Foreskin keratinocyte (primary cell): ENCODE measurements at places on chromosomes 12 and 14. TPM values are rescaled to one million over a fixed set of nuclear protein-coding genes. Genes with fewer than 3 reads are reported as not detected.

DNA sequence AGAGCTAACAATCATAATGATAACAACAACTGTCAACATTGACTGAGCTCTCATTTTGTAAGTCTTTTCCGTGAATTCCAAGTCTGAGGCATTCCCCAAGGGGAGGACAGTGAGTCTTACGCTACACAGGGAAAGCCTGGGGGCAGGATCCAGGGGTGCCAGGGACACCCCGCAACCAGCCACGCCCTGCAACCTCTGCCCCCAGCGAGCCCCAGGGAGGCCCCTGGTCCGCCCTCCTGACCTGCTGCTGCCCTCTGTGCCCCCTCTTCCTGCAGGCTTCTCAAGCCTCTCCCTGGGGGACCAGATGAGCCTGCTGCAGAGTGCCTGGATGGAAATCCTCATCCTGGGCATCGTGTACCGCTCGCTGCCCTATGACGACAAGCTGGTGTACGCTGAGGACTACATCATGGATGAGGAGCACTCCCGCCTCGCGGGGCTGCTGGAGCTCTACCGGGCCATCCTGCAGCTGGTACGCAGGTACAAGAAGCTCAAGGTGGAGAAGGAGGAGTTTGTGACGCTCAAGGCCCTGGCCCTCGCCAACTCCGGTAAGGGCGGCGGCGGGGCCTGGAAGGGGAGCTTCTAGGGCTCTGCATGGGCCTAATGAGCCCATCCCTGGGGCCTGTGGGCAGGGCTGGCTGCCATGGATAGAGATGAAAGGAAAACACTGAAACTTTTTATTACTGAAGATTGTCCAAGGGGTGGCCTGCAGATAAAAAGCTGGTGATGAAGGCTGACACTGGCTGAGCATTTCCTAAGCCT is 115.4 kb downstream of the ESRRB start:
- no peak for DNase-seq

DNA sequence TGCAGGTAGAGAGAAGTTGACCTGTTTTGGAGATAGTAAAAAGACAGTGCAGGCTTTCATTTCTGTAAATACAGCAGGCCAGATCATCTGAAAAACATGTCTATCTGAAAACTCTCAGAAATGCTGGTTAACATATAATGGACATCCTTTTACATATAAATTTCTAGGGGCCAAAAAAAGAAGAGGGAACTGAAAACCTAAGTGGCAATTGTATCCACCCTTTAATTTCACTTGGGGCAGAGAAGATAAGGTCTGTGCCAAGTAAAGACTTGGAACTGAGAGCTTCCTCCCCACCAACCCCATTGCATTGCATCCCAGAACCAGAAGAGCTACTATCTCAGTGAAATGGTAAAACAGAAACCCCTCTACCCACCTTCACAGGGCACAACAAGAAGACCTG is 141.0 kb downstream of the SRGAP1 start:
- no peak for DNase-seq

The PLEKHD1 gene
- total RNA-seq, result not detected in 2 replicates

DNA sequence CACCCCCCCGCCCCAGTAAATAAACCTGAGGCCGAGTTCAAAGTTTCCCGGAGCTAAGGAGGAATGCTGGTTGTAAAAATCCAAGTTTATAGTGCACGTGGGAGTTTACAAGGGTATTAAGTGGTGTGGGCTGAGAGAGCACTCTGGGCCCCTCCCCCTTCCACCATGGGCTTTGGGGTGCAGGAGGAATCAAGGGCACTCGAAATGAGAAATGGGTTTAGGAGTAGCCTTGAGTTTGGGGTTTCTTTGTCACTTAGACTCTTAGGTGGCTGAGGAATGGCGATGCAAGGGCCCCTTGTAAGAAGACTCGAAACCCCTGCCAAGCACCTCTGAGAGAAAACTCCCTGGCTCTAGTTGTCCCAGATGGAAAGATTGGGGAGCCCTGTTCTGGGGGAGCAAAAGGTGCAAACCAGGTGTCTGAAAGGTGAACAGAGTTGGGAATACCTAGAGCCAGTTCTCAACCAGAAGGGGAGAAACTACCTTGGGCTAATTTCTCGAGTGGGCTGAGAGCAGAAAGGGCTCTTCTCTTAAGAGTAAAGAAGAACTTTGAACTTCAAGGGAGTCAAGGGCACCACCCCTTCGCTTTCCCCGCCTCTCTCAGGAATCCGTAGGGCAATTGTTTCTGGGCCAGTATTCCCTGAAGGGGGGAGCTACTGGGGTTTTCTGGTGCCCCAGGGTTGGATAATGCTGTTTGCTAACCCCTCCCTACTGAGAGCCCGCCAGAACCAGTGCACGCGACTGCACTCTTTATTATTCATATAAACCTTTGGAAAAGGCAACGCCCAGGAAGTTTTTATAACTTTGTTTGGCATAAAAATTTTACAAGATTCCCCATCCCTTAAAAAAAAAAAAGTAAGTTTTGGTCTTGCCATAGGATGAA is 4.0 kb upstream of the HOTAIR start:
- DNase-seq, result peak; percentile 55

DNA sequence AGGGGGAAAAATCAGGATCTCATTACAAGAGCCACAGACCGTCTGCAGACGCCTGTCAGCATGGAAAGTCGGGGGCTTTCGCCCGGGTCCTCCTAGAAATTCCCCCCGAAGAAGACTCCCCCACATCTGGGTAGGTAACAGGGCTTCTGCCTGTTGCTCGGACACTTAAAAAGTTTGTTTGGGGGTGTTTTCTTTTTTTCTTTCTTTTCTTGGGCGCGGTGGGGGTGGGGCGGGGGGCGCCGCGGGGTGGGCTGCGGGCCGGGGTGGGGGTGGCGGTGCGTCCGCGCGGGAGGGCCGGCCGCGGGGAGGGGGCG is 358 bp downstream of the ELK3 start:
- DNase-seq, result no peak

DNA sequence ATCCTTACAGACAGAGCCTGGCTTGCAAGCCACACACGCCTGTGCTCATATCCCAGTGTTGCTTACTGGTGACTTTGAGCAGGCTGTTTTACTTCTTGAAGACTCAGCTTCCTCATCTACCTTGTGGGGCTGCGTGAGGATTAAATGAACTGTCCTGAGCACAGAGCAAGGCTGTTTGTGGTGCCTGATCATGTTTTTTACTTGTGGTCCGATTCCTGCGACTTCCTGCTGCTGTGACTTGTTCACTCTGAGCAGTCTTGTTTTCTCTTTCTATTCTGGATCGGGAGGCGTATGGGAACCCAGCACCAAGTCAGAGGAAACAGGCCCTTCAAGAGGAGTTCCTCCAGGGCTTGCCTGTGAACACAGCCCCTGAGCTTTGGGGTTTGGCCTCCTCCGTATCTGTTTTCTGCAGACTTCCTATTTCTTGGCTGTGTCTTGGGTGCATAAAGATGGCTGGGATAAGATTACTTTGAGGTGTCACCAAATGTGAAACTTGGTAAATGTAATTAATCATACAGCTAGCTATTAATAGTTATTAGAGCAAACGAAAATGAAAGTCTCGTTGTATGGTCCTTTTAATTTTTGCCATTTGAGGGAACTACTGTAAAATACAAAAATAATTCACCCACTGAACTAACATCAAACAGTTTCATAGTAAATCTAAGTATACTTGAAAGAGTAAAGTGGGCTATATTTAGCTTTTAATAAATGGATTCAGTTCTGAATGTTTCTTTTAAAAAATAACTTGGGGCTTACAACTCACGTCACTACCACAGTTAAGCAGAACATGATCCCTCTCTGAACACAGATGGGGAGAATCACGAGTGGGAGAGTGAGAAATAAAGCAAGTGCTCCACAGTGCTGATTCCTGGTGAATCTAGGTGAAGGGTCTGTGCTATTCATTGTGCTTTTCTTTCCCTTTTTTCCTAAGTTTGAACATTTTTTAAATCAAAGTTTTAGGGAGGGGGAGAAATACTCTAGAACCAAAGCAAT is 251.5 kb downstream of the FOXN3 start:
- DNase-seq, result no peak

- peak; percentile 64 for DNase-seq
Observed at GRCh38 chr14:32469388-32470160, 140.5 kb downstream of the AKAP6 start.

The ADAM21 gene
- total RNA-seq, result 0.28 and 0.44 TPM in 2 replicates

- peak; percentile 59 for DNase-seq
Observed at GRCh38 chr14:71212683-71213107, 305.4 kb downstream of the PCNX1 start.

The DEPDC4 gene
- 1.3 and 2.5 TPM in 2 replicates for total RNA-seq

The VAMP1 gene
- total RNA-seq, result 1.8 and 2.9 TPM in 2 replicates

- no peak for DNase-seq
Observed at GRCh38 chr12:109719123-109720022, 5.7 kb downstream of the FAM222A start.

DNA sequence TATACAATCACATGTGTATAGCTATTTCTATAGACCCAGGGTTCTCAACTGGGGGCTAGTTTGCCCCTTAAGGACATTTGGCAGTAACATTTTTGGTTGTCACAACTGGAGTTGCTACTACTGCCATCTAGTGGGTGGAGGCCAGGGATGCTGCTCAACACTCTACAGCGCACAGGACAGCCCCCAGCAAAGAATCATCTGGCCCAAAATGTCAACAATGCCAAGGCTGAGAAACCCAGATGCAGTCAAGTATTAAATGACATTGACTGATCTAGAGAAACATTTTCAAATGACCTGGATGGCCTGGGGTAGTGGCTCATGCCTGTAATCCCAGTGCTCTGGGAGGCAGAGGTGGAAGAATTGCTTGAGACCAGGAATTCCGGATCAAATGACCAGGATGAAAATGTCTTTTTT is 5.8 kb downstream of the WSB2 start:
- DNase-seq, result no peak

The COCH gene
- total RNA-seq, result 0.04 TPM in 1 of 2 replicates, not detected in the other

The NYNRIN gene
- 11.1 and 16.3 TPM in 2 replicates for total RNA-seq

The NPFF gene
- not detected in 2 replicates for total RNA-seq

The ACVR1B gene
- 14.0 and 14.3 TPM in 2 replicates for total RNA-seq

The LYZ gene
- not detected in 2 replicates for total RNA-seq

The ASCL1 gene
- not detected in 2 replicates for total RNA-seq

DNA sequence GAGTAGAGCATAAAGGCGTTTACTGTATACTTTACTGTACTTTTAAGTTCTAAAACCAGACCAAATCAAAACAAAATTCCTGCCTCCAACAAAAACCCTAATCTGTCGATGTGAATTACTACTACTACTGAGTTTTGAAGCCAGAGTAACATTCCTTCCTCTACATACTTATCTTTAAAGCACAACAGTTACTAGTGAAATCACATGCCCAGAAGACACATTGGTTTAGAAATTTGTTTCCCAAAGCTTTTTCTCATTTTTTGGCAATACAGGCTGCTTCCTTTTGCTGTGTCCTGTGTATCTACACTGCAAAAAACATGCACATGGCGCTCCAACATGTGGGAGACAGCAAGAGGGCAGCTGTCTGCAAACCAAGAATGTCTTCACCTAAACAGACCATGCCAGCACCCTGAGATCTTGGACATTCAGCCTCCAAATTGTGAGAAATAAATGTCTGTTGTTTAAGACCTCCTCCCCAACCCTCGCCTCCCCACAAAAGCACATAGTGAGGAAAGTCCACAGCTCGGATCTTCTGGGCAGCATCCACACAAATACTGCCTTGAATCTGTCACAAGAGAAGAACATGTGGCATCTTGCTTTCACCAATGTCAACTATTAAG is 21.1 kb downstream of the SETD3 start:
- no peak for DNase-seq

GRCh38 chr14:105060751-105061427 is 4.3 kb downstream of the GPR132 start:
- DNase-seq, result no peak

The RNASE3 gene
- total RNA-seq, result not detected in 2 replicates

DNA sequence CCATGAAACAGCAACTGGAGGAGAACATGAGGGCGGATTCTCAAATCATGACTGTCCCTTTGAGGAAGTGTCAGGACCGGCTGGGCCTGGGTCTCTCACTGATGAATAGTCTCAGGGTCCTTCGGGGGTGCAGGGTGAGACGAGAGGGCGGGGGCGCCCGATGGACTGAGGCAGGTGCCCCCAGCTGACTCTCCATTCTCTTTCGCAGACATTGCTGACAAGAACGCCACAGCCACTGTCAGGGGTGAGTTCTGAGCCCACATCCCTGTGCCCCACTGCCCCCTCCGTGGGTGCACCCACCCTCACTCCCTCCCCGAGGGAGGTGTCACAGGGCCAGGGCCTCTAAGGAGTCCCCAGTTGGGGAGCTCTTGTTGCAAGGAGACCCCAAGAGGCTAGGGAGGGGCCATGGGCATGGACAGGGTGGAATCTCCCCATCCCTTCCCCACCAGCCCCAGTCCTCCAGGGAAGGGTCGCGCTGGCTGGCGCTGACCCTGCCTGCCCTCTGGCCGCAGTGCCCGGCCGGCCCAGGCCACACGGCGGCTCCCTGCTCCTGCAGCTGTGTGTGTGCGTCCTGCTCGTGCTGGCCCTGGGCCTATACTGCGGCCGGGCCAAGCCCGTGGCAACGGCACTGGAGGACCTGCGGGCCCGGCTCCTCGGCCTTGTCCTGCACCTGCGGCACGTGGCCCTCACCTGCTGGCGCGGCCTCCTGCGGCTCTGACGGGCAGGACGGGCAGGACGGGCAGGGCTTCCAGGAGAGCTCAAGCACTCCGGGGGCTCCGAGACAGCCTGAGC is 8.7 kb downstream of the C14orf180 start:
- no peak for DNase-seq

The SPRING1 gene
- 25.1 and 26.0 TPM in 2 replicates for total RNA-seq
